ENCODE measurements at places on chromosomes 4 and X.

GRCh38 chr4:13920901-13921300 is 293.4 kb upstream of the BOD1L1 start:
- DNase-seq: no peak

DNA sequence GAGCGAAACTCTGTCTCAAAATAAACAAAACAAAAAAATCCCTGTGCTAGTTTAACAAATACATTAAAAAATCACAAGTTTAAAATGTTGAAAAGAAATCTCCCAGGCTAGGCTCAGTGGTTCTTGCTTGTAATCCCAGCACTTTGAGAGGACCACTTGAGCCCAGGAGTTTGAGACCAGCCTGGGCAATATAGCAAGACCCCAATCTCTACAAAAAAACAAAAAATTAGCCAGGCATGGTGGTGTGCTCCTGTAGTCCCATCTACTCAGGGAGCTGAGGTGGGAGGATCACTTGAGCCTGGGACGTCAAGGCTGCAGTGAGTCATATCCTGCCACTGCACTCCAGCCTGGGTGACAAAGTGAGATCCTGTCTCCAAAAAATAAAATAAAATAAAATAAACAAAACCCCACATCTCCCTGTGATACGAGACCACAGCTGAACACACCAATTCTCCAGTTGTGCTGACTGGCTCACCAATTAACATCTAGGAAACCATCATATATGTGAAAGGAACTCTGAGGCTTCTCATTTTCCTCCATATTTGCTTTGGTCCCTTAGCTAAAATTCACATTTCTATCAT is 7.3 kb downstream of the RPS4X start:
- no peak for DNase-seq

GRCh38 chrX:118254611-118255010 is 91.3 kb upstream of the WDR44 start:
- DNase-seq: peak; percentile 53

DNA sequence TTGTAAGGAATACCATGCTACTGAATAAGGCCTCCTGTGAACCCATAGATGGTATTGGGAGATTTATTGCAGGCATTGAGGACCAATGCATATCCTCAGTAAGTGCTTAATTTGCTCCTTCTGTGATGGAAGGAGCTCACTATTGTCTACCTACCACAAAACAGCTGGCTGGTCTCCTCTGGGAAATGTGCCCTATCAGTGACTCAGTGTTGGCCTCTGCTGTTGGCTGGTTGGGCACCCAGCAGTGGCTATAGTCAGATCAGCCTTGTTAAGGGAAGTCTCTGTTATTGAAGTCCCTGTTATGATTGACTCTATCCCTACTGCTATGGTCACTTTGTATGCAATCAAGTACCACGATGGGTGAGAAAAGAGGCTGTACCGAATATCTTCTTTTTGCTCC is 27.5 kb upstream of the OTUD4 start:
- DNase-seq: no peak

DNA sequence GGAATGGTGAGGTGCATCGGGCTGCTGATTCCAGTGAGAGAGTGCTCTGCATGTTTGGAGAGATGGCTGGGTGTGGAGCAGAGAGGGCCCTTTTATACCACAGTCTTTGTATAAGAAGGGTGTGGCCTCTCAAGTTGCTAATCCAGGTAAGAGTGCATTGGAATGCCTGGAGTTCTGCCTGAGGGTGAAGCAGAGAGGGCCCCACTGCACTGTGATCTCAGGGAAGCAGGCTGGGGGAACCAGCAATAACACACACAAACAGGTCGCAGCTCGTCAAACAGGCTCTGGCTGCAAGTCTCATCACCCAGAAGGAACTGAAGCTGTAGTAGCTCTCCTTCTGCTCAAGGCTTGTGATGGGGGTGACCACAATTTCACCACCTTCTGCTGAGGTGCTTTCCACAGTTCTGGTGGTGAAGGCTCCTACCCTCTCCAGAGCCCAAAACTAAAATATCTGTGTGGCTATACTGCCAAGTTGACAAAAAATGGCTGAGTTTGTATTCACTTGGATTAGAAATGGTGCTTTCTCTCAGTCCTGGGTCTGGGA is 687.4 kb upstream of the HS3ST1 start:
- no peak for DNase-seq

DNA sequence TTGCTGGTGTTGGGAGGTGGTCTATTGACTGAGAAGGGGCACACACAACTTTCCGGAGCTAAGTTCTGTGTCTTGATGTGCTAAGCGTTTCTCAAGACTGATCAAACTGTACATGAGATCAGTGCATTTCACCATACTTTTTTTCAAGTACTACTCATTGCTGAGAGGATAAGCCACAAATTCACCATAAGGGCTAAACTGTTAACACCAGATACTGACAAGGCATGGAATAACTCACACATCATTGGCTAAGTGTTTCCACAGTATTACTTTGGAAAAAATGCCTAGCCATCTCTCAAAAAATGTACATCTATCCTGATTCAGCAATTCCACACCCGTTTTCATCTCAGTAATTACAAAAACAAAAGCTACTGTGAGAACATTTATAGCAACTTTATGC is 13.0 kb downstream of the RBMX start:
- no peak for DNase-seq

DNA sequence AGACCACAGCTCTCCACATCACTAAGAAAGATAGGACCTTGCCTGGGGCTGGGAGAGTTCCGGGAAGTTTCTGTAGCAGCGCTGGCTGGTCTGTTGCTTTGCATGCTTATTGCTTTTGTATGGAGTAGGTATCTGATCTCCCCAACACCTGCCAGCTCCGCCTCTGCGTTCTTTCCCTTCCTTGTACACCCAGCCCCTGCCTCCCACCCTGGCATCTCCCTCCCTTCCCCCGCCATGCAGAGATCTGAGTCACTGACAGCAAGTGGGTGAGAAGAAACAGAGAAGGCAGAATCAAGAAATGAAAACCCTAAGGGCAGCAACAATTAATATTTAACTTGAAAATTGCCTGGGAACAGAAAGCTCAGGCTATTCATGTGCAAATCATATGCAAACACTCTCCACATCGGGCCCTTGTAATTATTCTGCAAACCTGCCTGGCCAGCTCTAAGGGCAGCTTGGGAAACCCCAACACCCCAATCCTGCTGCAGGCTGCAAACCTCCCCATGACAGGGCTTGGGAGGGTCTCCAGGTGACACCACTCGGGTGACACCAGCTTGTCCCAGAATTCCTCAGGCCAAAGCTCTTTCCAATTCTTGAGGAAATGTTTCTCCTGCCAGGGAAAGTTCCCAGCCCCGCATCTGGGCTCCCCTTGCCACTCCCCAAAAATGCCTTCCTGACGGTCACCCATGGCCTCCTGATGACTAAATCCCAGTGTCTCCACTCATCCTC is 257.2 kb downstream of the FBXW7 start:
- DNase-seq: no peak

GRCh38 chr4:153758688-153759406 is 977 bp downstream of the RNF175 start:
- no peak for DNase-seq

DNA sequence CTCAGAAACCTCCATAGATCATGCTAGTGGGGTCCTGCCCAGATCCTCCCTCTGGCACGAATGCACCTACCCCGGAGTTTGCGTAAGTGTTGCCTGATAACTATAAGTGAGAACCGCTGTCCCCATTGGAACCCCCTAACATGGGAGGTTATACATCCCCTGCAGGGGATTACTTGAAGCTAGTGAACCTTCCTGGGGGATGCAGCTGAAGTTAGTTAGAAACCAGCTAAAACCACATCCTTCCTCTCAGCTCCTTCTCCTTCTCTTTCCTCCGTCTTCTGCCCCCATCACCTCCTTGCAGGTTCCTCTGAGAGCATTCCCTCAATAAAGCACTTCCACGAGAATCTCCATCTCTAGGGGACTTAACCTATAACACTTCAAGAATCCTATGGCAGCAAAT is 95.0 kb downstream of the ZNF827 start:
- no peak for DNase-seq

- DNase-seq: no peak
These were observed 175.0 kb upstream of the UGT8 start for GRCh38 chr4:114423582-114423981.

- DNase-seq: no peak
These were observed 1006.4 kb downstream of the ARAP2 start for GRCh38 chr4:35237924-35238323.

DNA sequence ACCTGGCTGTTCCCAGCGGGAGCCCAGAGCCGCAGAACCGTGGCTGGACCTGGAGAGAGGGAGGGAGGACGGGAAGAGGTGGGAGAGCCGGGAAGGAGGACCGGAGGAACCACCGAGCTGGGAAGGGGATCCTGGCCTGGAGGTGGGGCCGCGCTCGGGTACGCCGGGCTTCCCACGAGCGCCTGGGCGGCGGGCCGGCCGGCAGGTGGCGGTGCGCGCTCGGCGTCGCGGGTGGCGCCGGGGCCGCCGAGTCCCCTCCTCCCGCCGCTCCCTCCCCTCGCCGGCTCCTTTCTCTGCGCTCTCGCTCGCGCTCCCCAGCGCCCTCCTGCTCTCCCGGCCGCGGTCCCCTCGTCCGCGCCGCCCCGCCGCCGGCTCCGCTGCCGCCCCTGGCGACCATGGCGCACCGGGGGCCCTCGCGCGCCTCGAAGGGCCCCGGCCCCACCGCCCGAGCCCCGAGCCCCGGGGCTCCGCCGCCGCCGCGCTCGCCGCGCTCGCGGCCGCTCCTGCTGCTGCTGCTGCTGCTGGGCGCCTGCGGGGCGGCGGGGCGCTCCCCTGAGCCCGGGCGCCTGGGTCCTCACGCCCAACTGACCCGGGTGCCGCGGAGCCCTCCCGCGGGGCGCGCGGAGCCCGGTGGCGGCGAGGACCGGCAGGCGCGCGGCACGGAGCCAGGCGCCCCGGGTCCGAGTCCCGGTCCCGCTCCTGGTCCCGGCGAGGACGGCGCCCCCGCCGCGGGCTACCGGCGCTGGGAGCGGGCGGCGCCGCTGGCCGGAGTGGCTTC is at the start of gene SORCS2:
TSS of gene SORCS2 (plus strand) at position 287 of the 778 bp plus-strand sequence.
- DNase-seq: peak; percentile 63

- DNase-seq: no peak
These were observed 46.6 kb upstream of the CDX4 start for GRCh38 chrX:73400136-73400748.

DNA sequence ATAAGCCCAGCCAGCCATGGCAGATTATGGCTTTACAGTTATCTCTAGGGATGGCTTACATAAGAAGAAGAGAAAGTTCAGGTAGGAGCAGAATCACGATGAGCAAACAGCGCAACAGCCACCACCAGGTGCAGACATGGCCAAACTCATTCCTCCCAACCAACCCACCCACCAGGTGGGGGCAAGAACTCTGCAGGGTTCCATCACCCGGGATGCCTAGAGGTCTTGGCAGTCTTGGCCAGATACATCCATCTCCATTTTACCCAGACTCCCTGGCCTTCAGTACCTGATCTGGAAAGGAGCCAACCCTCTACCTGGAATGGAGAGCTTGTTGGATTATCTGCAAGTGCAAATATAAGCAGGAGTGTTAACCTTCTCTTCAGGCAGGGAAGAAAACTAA is 7.5 kb downstream of the TSC22D3 start:
- no peak for DNase-seq

DNA sequence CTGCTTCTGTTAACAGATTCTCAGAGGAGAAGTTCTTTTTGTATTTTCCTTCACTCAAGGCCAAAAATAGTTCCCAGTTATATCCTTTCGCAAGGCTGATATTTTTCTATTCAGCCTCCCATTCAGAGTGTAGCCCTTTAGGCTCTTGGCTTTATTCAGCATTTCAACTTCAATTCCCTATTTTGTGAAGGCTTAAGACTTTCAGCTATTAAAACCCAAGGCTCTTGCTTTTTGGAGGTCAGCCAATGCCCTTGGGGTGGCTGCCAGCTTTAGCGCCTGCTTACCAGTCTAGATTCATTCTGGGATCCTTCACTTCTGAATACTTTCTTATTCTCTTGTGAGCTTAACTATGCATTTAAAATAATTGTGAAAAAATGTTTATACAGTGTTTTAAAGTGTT is 57.3 kb upstream of the ADGRA3 start:
- DNase-seq: no peak

- no peak for DNase-seq
These were observed 21.8 kb upstream of the BBS12 start for GRCh38 chr4:122710434-122711308.

DNA sequence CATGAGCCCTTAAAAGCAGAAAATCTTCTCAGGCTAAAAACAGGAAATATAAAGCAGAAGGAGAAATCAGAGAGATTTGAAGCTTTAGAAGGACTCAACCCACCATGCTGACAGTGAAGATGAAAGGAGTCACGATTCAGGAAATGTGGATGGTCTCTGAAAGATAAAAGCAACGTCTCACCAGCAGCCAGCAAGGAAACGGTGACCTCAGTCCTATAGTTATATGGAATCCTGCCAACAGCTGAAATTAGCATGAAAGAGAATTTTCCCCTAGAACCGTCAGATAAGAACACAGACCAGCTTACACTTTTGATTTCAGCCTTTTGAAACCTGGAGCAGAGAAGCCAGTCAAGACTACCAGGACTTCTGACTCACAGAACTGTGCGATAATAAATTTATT is 715.7 kb upstream of the HTR2C start:
- no peak for DNase-seq

DNA sequence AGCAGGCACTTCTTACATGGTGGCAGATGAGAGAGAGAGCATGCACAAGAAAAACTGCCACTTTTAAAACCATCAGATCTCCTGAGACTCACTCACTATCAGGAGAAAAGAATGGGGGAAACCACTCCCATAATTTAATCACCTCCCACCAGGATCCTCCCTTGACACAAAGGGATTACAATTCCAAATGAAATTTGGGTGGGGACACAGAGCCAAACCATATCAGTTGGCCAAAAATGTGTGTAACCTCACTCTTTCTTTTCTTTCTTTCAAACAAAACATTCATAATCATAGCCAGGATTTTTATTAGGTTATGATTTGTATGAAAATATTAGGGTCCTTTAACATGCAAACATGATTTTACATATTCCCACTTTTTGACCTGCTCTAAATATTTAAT is 222.1 kb downstream of the PCDH18 start:
- no peak for DNase-seq
